Common myeloid progenitor, CD34-positive (primary cell): ENCODE measurements at places on chromosomes 11 and 22.

DNA sequence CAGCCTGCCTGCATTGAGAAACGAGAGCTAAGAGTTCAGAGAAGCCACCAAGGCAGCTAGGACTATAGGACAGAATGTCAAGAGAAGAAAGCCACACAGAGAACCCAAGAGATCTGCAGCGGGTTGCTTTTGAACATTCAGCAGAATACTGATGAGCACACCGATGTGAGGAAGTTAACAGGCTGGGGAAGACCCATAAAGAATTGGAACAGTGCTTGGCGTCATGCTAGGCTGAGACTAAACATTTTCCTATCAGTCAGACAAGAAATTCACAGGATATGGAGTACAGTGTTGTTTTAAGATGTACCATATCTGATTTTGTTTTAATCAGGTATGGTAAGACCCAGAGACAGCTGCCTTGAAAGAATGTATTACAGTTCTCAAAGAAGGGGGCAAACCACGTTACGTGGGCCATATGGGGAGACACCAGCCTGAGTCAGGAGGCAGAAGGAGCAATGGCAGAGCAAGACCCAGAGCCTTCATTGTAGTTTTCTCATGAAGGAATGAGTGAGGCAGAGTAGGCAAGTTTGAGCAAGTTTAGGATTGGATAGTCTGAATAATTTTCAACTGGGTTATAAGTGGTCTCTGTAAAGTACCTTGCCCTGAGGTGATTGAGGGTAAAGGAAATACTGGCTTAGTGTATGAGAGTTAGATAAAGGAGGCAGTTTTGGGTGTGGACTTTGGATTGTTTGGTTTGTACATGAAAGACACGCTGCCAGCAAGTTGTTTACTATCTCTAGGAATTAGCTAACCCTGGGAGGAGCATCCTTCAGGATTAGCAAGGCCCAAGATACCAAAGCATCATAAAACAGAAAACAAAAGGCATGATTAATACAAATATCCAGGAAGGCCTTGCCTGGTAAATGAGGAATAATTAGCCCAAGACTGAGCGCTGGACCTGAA lies 14.3 kb downstream of the LRRC75B start:
- no peak for DNase-seq

DNA sequence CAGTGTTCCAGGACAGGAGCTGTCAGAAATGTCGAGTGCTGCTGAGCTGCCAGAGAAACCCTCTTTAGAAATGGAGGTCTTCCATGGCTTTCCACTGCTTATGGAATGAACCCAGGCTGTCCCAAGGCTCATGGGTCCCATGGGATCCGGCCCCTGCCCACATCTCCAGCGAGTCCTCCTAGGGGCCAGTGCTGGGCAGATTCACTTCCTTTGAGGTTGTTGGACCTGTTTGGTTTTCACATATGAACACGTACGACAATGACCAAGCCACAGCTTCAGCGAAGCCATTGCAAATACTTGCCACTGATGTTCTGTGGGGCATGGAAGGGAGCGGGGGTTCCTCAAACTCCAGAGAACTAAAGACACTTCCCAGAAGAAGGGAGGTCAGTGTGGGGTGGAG lies 483.3 kb downstream of the TBC1D22A start:
- DNase-seq = no peak

DNA sequence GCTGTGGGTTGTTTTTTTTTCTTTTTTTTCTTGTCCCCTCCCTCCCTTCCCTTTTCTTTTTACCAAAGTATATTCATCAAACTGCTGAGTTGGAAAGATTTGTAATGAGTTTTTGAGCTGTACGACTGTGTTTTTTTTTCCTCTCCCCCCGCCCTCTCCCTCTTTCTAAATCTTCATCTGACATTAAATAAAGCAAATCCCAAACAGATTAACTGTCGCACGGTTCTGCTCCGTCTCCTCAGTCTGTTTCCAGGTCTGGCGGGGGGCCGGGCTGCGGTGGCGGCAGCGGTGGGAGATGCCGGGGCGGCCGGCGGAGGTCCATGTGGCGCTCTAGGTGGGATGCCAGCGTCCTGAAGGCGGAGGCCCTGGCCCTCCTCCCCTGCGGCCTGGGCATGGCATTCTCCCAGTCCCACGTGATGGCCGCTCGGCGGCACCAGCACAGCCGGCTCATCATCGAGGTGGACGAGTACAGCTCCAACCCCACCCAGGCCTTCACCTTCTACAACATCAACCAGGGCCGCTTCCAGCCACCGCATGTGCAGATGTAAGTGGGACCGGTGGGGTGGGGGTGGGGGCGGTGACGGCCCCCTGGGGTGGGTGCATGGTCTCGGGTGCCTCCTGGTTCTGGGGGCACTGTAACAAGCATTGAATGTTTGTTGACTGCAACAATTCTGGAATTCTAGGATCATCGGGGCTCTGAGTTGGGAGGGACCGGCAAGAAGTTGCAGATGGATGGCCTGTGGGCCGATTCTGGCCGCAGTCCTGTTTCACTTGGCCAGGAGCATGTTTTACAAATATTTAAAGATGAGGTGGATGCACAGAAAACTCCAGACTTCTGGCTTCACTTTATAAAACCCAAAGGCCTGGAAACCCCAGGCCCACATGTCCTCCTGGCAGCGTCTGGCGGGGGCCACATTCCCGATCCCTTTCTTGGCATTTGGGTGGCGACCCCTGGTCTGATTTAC lies 13.1 kb downstream of the MPPED1 start:
- DNase-seq = no peak

GRCh38 chr11:93081694-93082093 lies 112.2 kb downstream of the MTNR1B start:
- no peak for DNase-seq

DNA sequence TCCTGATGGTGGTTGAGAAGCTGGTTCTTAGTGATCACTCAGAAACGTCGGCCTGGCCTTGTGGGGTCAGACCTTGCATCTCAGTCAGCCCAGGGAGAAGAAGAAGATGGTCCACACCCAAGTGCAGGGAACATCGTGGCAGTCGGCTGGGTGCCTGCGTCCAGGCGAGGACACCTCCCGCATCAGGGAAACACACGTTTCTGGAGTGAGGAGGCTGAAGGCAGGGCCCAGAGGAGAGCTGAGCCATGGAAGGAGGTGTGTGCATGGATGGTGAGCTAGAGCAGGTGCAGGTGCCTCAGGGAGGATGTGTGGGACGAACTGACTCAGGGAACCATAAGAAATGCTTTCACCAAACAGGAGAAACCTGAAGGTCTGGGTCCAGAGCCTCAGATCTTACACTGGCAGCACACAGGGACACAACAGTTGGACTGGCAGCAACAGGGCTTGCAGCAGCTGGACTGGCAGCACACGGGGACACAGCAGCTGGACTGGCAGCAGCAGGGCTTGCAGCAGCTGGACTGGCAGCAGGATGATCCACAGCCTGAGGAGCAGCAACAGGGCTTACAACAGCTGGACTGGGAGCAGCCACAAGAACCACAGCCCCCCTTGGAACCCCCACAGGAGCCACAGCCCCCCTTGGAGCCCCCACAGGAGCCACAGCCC lies 632 bp downstream of the KRTAP5-2 start:
- no peak for DNase-seq

GRCh38 chr11:78499971-78500370 lies 74.7 kb downstream of the NARS2 start:
- DNase-seq = no peak

DNA sequence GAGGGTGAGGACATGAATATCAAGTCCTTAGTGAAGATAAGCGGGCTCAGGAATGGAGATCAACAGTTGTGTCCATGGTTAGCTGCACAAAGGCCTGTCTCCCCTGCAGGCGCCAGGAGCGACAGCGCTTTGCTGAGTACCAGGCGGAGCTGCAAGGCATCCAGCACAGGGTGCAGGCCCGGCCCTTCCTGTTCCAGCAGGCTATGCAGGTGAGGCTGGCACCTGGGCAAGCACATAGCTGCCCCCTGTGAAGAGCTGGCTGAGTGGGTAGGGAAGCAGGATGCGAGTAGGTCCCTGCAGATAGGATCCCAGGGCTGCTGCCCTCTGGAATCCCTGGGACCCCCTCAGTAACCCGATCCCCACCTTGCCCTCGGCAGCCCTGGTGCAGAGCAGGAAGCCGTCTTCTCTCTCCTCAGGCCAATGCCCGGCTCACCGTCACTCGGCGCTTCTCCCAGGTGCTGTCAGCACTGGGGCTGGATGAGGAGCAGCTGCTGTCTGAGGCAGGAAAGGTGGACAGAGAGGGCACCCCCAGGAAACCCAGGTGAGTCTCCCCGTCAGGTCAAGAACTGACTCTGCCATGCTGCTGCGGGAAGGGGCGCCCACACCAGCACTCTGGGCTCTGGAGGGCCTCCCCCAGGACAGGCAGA lies 2.6 kb upstream of the SART1 start:
- DNase-seq = no peak

GRCh38 chr11:130854483-130854882 lies 61.8 kb downstream of the SNX19 start:
- no peak for DNase-seq

GRCh38 chr11:17750801-17751165 lies 16.2 kb downstream of the KCNC1 start:
- no peak for DNase-seq

- DNase-seq = peak; percentile 80
These were observed at the start of gene GATD1 for GRCh38 chr11:777288-778255. Gene GATD1, minus strand, starts transcription at chr11:777487. Its CDS starts 25 bp downstream, at chr11:777462.

GRCh38 chr11:97048481-97048880 lies 658.7 kb downstream of the JRKL start:
- no peak for DNase-seq

GRCh38 chr11:128716661-128717210 lies 22.9 kb downstream of the FLI1 start:
- DNase-seq = peak; percentile 51

- no peak for DNase-seq
These were observed 96.8 kb downstream of the TTC28 start for GRCh38 chr22:28582806-28583205.

- DNase-seq = no peak
These were observed 640.9 kb downstream of the BRD1 start for GRCh38 chr22:49186762-49187161.

DNA sequence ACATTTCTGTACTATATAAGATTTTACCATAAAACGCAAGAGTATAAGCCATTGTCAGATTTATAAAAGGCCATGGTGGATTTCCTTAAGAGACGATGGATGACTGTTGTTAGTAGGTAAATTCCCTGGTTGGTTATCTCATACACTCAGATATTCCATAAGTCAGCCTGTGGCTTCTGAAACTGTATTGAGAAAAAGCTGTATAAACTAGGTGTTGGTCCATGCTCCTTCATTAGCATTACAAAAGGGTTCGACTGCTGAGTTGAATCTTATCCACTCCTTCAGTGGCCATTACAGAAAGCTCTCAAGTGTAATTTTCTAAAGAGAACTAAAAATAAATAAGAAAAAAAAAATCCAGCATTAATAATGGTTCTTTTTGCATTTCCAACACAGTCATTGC lies 5.3 kb downstream of the GRAP2 start:
- DNase-seq = no peak

DNA sequence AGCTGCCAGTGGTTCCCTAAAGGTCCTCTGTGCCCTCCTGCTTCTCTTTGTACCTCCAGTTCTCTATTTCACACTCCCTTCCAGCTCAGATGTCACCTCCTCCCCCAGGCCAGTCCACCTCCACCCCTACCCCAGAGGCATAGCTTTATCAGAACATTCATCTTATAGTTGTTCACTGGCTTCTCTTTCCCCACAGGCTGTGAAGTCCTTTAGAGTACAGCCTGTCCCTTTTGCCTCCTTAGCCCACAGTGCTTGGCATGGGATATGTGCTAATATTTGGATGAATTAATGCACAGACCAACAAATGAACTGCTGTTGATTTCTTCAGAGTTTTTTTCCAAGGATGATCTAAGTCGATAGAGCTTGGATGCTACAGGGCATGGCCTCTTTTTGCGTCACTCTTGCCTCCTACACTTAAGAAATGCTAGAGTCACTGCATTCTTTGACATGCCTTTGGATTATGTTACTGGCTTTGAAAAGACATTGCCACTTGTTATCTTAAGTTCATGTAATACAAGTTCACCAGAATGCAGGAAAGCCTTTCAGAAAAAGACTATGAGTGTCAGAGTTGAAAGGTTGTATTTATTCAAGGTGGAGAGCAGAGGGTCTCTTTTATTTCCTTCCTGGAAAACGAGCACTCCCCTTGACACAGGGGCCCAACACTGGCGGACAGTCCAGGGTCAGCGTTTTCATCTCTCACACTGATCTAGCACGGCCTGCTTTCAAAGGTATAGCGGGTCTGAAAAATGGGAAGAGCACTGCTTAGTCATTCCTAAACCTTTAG lies 75.7 kb downstream of the PISD start:
- DNase-seq = no peak

- no peak for DNase-seq
These were observed 16.4 kb upstream of the COX8A start for GRCh38 chr11:63958008-63958407.

DNA sequence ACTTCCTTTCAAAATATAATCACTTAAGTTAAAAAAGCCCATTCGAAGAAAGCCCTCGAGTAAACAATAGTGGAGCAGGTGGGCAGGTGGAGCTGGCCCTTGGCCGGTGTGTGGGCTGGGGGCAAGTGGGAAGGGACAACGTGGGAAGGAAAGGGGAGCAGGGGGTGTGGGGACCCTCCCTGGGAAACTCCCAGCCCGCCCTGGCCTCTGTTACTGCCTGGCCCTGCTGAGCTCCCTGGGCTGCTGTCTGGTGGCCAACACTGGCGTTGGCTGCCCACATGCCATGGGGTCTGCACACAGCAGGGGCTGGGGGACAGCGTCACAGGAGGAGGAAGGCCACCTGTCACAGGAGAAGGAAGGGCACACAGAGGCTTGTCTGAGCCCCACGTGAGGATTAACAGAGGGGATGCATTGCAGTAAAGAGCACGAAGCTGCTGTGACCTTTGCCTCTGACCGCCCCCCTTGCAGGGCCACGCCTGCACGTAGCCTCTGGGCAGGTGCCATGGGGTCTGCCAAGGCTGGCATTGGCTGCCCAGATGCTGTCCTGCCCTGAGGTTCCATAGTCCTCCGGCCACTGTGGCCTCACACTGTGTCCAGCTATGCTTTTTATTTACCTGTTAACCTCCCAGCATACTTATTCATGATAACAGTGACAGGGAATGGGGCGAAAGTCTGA lies 36.2 kb upstream of the CCDC188 start:
- DNase-seq = no peak

- DNase-seq = no peak
These were observed 247 bp upstream of the PLAAT5 start for GRCh38 chr11:63491240-63491587.

- no peak for DNase-seq
These were observed 23.3 kb downstream of the ETS1 start for GRCh38 chr11:128563942-128564641.

GRCh38 chr11:75341612-75342011 lies 9.8 kb downstream of the ARRB1 start:
- DNase-seq = no peak

- DNase-seq = no peak
These were observed 22.6 kb upstream of the NCR3LG1 start for GRCh38 chr11:17328871-17329494.

GRCh38 chr11:70667767-70668166 lies 269.4 kb downstream of the CTTN start:
- no peak for DNase-seq

GRCh38 chr11:8213376-8213775 lies 44.6 kb upstream of the RIC3 start:
- DNase-seq = no peak
